ENCODE measurements at places on chromosomes 7 and 10. TPM values are rescaled to one million over a fixed set of nuclear protein-coding genes. Genes with fewer than 3 reads are reported as not detected.

The NEUROG3 gene
- not detected for total RNA-seq

The AGBL3 gene
- 1.9 TPM for total RNA-seq

The TMEM213 gene
- not detected for total RNA-seq

The TACC2 gene
- 18.5 TPM for total RNA-seq

The DPP6 gene
- total RNA-seq = not detected

The ZRANB1 gene
- 22.6 TPM for total RNA-seq

The MOSPD3 gene
- 14.4 TPM for total RNA-seq

The TDRD1 gene
- total RNA-seq = not detected

The CALHM3 gene
- total RNA-seq = not detected

The CHST12 gene
- total RNA-seq = 9.1 TPM

The KLF6 gene
- 105 TPM for total RNA-seq

The ZNF212 gene
- total RNA-seq = 8.2 TPM

The HOGA1 gene
- 0.33 TPM for total RNA-seq

The ETV1 gene
- total RNA-seq = 15.1 TPM

The FAM25G gene
- not detected for total RNA-seq

The LRIT1 gene
- not detected for total RNA-seq

The GPR15LG gene
- total RNA-seq = not detected

The LMOD2 gene
- not detected for total RNA-seq

The TNS3 gene
- total RNA-seq = 16.0 TPM

The MMP21 gene
- 0.33 TPM for total RNA-seq

The UCMA gene
- total RNA-seq = not detected

The CYP3A7 gene
- total RNA-seq = not detected

The RAMP3 gene
- total RNA-seq = not detected

All from vein endothelial cell (primary cell).